Activated CD8-positive, alpha-beta memory T cell treated with anti-CD3 and anti-CD28 coated beads, Interleukin-2, amount 10 ng/mL, durations not matched to agents 7 days and 5 days (primary cell): ENCODE measurements at places on chromosomes 2 and 18.

DNA sequence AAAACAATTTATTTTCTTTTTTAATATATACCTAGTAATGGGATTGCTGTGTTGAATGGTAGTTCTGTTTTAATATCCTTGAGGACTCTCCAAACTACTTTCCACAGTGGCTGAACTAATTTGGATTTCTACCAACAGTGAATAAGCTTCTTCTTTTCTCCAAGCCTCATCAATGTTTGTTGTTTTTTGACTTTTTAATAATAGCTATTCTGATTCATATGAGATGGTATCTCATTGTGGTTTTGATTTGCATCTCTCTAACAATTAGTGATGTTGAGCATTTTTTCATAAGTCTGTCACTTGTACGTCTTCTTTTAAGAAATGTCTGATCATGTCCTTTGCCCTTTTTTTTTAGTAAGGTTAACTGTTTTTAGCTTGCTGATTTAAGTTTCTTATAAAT lies 863.3 kb downstream of the CNTNAP5 start:
- H3K27me3 ChIP-seq: no peaks in the 10 kb centered on the region
- H3K4me1 ChIP-seq: no peaks in the 10 kb centered on the region
- DNase-seq: no peak
- no peak overlapping the region for H3K4me3 ChIP-seq

GRCh38 chr2:205629091-205629776 lies 53.1 kb upstream of the NRP2 start:
- H3K4me3 ChIP-seq: no peak overlapping the region
- no peaks in the 10 kb centered on the region for H3K36me3 ChIP-seq
- no peaks in the 10 kb centered on the region for H3K27me3 ChIP-seq
- no peak overlapping the region for H3K27ac ChIP-seq
- no peak for DNase-seq
- H3K4me1 ChIP-seq: no peaks in the 10 kb centered on the region

DNA sequence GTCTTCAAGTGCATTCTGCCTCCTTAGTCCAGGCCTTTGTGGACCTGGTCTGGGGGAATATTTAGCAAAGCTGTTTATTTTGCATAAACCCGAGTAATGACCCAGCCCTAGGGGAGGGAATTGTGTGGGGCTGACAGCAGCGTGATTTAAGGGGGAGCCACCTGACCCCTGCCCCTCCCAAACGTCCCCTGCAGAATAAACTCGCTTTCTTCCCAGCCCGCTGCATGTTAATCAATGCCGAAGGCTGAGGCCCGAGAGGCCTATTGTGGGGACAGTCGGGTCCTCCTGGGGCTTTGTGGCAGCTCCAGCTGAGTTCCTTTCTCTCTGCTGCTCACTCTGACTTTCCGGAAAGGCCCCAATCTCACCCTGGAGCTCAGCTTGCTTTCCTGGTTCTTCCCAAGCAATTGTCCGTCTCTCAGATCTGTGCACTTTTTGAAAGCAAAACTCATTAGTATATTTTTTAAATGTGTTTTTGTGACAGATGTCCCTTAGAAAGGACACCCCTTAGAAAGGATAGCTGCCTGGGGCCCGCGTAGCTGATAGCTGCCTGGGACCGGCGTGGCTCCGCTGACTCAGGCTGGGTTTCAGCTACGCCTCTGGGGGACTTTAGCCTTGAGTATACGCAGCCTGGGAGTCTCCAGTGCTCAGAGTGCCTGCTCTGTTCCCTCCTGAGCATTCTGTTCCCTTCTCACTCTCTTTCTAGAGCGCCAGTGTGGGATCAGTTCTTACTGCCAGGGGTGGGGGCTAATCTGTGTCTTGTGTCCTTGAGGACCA lies 158.3 kb downstream of the GLI2 start:
- DNase-seq: no peak
- H3K4me3 ChIP-seq: no peak overlapping the region
- no peaks in the 10 kb centered on the region for H3K27me3 ChIP-seq
- no peaks in the 10 kb centered on the region for H3K4me1 ChIP-seq

DNA sequence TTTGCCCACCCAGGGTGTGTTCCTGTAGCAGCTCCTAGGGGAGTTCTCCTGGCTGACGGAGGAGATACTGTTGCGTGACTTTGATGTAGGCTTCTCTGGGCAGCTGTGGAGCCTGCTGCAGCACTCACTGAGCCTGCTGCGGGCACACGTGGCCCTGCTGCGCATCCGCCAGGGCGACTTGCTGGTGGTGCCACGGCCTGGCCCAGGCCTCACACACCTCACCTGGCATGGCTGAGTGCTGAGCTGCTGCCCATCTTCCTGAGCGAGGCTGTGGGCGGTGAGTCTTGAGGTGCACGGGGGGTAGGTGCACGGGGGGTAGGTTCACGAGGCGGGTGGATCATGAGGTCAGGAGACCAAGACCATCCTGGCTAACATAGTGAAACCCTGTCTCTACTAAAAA lies 191.7 kb downstream of the ANKRD36C start:
- peaks cover 3% of the 10 kb centered on the region for H3K36me3 ChIP-seq
- no peaks in the 10 kb centered on the region for H3K4me1 ChIP-seq
- no peaks in the 10 kb centered on the region for H3K27me3 ChIP-seq
- no peak for DNase-seq
- no peak overlapping the region for H3K27ac ChIP-seq

- no peaks in the 10 kb centered on the region for H3K27me3 ChIP-seq
- peaks cover 15% of the 10 kb centered on the region for H3K4me1 ChIP-seq
- no peak overlapping the region for H3K4me3 ChIP-seq
- no peaks in the 10 kb centered on the region for H3K36me3 ChIP-seq
- DNase-seq: peak; percentile 36
- no peak overlapping the region for H3K27ac ChIP-seq
These were observed 94.7 kb downstream of the RTN4 start for GRCh38 chr2:54955358-54956110.

- H3K27me3 ChIP-seq: no peaks in the 10 kb centered on the region
- H3K27ac ChIP-seq: no peak overlapping the region
- peaks cover 36% of the 10 kb centered on the region for H3K36me3 ChIP-seq
- H3K4me3 ChIP-seq: no peak overlapping the region
- H3K4me1 ChIP-seq: no peaks in the 10 kb centered on the region
These were observed 82.0 kb downstream of the PMS1 start for GRCh38 chr2:189866296-189866695.

DNA sequence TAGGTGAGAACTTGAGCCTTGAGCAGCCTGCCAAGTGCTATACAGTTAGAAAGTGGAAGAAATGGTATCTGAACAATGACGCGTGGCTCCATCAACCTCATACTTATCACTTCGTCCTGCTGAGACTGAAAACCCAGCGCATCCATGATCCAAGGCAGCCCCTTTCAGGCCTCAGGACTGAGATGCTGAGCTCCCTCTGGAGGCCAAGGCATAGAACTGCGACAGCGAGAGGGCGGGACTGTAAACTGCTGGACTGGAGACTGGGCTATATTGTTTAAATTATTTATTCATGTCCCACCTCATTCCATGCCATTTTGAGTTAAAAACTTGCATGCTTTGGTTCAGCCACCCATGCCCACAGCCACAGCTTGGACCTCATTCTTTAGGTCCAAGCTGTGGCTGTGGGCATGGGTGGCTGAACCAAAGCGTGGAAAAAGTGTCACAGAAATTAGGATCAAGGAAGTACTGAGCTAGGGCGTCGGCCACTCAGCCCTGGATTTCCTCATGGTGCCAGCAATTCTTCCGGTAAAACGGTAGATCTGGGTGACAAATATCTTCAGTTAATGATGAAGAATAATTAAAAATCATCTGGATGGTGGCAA lies 195.5 kb downstream of the L3MBTL4 start:
- no peak overlapping the region for H3K27ac ChIP-seq
- H3K4me3 ChIP-seq: no peak overlapping the region
- H3K36me3 ChIP-seq: no peaks in the 10 kb centered on the region
- no peaks in the 10 kb centered on the region for H3K4me1 ChIP-seq

- no peaks in the 10 kb centered on the region for H3K4me1 ChIP-seq
- H3K36me3 ChIP-seq: no peaks in the 10 kb centered on the region
- DNase-seq: no peak
- H3K4me3 ChIP-seq: no peak overlapping the region
- H3K27ac ChIP-seq: no peak overlapping the region
- H3K27me3 ChIP-seq: no peaks in the 10 kb centered on the region
These were observed 653.6 kb upstream of the CNTNAP5 start for GRCh38 chr2:123371535-123371934.

- H3K4me1 ChIP-seq: peaks cover 43% of the 10 kb centered on the region
- DNase-seq: no peak
- no peaks in the 10 kb centered on the region for H3K27me3 ChIP-seq
- H3K27ac ChIP-seq: no peak overlapping the region
- H3K36me3 ChIP-seq: peaks cover 2% of the 10 kb centered on the region
These were observed 38.7 kb downstream of the MAP4K4 start for GRCh38 chr2:101736233-101736632.

DNA sequence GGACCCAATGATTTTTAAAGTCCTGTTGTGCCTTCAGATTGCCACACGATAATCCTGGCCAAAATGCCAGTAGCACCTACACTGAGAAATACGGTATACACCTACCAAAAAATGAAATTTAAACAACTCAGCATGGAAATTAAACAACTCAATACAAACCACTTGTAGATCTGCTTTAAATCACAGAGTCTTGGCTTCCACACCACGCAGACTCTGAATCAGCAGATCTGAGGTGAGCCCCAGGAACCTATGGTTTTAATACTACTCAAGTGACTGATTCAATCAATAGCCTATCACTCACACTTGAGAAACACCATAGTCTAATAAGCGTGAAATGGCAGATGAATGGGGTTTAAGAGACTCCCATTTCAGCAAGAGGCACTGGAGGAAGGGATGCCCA lies 46.9 kb downstream of the MAP4K3 start:
- no peaks in the 10 kb centered on the region for H3K27me3 ChIP-seq
- no peak for DNase-seq
- peaks cover 8% of the 10 kb centered on the region for H3K36me3 ChIP-seq
- H3K4me1 ChIP-seq: no peaks in the 10 kb centered on the region

DNA sequence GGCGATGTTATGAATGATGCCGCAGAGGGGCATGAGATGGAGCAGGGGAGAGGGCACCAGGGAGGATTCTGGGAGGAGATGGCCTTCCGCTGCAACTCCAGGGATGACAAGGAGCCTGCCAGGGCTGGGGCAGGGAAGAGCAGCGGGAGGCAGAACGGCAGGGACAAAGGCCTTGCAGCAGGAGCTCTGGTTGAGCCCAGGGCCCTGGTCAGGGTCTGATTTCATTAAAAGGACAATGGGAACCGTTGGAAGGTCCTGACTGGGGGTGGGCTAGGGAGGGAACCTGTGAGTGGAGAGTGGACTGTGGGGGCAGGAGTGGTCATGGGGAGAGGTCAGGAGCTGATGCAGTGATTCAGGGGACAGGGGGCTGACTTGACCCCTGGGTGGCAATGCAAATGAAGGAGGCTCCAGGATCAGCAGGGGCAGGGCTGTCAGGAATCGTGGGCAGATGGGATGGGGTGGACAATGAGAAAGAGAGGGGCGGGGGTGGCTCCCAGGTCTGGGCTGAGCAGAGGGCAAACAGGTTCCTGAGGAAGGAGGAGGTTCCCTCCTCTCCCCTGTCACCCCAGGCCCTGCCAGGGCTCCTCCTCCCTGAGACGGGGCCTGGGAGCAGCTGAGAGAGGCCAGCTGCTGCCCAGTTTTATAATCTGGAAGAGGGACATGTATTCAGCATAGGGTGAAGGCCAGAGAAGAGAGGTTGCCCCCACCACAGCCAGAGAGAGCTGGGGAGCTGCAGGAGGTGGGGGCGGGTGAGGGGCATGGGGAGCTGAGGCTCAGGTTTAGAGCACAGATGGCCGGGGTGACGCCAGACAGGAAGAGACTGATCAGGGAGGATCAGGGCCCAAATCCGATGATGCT lies 7.3 kb upstream of the DUSP2 start:
- H3K4me3 ChIP-seq: no peak overlapping the region
- no peaks in the 10 kb centered on the region for H3K36me3 ChIP-seq
- H3K27me3 ChIP-seq: no peaks in the 10 kb centered on the region
- no peak for DNase-seq

DNA sequence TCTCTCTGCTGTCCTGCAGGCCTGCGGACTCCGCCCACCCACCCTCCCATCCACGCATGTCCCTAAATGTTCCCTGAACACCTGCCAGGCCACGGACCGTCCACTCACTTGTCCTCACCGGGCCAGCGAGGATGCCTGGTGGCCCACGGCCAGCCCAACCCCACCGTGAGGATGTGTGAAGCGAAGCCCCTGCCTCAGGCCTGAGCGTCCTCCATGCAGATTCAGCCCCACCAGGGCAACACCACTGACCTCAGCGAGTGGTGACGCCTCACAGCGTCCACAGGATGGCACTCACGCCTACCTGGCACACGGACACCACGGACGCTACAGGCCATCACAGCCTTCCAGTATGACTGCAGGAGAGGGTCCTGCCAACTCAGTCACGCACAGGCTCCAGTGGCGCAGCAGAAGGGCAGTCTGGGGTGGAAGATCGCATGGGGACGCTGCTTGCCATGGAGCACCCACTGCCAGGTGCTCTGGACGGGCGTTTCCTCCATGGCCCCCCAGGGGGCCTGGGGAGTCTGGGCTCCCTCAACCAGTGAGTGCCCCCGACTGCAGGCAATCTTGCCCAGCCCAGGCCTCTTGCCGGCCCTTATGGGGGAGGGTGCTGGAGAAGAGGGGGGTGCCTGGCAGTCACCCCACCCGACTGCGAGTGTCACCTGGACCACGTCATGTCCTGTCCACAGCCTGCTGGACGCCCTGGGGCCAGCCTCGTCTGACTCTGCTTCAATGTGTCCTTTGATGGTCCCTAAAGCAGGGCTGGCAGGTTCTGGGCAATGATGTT lies 25.4 kb downstream of the HDAC4 start:
- H3K27ac ChIP-seq: no peak overlapping the region
- H3K36me3 ChIP-seq: no peaks in the 10 kb centered on the region
- no peaks in the 10 kb centered on the region for H3K27me3 ChIP-seq
- DNase-seq: no peak
- H3K4me1 ChIP-seq: peaks cover 6% of the 10 kb centered on the region

DNA sequence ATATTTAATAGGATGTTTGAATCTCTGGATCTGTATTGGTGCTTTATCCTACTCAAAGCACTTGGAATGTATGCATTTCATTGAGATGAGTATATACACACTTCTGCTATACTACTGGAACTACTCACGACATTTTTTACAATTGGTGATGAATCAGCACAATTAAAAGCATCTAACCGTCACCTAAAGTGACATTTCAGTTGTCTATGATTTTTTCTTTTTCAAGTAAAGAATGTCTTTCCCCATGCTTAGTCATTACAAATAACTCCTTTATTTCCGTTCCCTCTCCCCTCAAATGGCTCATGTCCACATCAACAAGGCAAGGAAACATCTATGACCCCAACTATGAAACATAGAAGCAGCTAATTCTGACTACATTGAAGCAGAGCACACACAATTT lies 77.3 kb downstream of the CLIP4 start:
- no peak overlapping the region for H3K27ac ChIP-seq
- no peak for DNase-seq
- H3K36me3 ChIP-seq: peaks cover 8% of the 10 kb centered on the region
- H3K4me3 ChIP-seq: no peak overlapping the region
- H3K4me1 ChIP-seq: peaks cover 10% of the 10 kb centered on the region

GRCh38 chr2:239116456-239117246 lies 268.8 kb downstream of the TWIST2 start:
- peaks cover 25% of the 10 kb centered on the region for H3K4me1 ChIP-seq
- H3K4me3 ChIP-seq: no peak overlapping the region
- no peak for DNase-seq
